ENCODE measurements at places on chromosomes 4 and X. TPM values are rescaled to one million over a fixed set of nuclear protein-coding genes. Genes with fewer than 3 reads are reported as not detected.

GRCh38 chr4:155564086-155564485 lies 102.6 kb upstream of the GUCY1A1 start:
- no peak for DNase-seq

- DNase-seq: no peak
These were observed 180.2 kb downstream of the RBM46 start for GRCh38 chr4:154961263-154961662.

DNA sequence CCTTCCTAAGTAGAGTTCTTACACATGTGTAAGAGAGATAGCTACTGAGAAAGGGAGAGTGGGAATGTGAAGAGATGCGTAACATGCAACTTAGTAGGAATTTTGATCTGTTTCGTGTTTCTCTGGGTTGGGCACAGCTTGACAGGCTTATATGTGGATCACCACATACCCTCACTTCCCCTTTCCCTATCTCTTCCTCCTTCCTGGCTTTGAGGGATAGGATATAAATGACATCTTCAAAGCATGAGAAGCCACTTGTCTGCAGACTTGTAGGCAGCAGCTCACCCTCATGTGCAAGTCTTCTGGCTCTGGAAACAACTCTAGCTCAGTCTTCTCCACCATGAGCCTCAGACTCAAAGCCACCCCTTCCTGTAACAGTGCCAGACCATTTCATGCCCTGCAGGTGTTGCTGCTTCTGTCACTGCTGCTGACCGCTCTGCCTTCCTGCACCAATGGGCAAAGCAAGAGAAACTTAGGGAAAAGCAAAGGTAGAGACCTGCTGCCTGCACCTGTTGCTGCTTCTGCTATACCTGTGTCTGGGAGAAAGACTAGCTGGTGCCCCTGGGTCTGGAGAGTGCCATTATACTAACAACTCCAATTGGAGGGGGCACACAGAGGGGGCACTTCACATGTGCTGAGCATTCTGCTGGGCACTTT lies 5.4 kb upstream of the PF4V1 start:
- DNase-seq: no peak

The MAGEB10 gene
- polyA plus RNA-seq: 0.13 TPM

DNA sequence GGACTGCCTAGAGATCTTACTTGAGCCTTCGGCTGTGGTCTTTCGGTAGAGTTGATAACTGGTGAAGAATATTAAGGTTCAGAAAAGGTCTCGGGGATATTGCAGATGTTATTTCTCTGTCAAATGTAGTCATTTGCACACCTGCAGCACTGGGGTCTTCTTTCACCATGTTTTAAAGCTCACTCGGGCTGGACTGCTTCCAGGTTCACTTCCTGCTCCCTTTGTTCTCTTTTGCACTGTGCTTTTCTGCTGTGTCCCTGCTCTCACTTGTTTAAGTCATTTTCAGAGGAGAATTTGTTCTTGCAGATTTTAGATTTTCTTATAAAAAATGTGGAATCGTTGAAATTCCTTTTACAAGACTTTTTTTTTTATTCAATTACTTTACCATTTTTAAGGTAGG lies 68.5 kb downstream of the BMPR1B start:
- DNase-seq: no peak
